ENCODE measurements at places on chromosomes 1 and 21.

DNA sequence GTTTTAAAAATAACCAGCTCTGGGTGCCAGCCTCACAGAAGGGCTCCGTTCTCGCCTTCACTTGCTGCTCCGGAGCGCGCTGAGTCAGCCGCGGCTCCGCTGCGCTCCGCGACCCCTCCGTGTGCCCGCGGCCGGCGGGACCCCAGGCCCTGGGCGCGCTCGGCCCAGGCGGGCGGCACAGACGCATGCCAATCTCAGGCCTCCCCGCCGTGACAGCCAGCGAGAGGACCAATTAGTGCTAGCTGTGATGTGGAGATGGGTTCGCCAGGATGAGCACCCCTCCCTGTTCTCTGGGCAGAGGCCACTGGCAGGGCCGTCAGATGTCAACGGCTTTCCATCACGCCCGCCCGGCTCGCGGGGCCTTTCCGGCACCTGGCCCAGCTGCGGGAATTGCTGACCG is 293.8 kb downstream of the SPATA17 start:
- no peak for DNase-seq

DNA sequence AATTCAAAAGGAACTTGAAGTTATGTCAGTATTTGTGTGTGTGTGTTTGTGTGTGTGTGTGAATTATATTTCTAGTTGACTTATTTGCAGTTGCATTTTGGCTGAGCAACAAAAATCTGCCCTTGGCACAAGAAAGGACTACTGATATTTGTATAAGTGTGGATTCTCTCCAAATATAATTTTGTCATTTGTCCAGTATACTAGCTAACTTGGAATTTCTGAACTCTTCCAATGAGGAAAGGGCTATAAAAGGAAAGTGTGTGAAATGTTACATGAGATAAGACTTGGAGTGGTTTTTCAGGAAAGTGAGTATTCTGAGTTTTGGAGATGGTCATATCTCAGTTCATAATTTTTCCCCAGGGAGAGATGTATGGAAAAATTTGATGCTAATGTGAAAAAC is 1384.1 kb upstream of the B3GALT2 start:
- no peak for DNase-seq

GRCh38 chr21:44547656-44548331 is 3.5 kb downstream of the KRTAP10-2 start:
- no peak for DNase-seq

- no peak for DNase-seq
Measured at GRCh38 chr21:37484535-37485474, 118.2 kb downstream of the DYRK1A start.

GRCh38 chr1:177849130-177849529 is 120.7 kb downstream of the SEC16B start:
- DNase-seq = no peak

GRCh38 chr1:207454046-207454964 is at the start of gene CR2:
CR2 (plus strand) TSS chr1:207454328; CDS start chr1:207454419, 91 bp downstream.
- DNase-seq = no peak

- no peak for DNase-seq
Measured at GRCh38 chr1:30363031-30363430, 360.4 kb downstream of the MATN1 start.

DNA sequence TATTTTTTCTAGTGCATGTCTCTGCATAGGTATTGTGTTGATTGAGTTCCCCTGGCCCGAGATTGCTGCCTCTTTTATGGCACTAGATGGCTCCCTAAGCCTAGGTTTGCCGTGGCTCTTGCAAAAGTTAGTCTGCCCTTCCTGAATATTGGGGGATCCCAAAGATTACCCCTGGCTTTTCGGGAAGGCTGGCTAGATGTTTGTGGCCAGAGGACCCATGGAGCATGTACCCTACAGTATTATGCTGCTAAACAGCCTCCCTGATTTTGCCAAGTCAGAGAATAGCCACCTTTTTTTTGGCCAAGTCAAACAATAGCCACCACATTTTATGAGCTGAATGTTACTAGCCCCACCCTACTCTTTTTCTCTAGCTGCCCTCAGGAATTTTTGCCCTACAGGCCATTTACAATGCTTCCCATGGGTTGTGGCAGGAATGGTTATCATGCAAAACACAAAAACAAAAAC is 343.2 kb downstream of the OLFM3 start:
- no peak for DNase-seq

- no peak for DNase-seq
Measured at GRCh38 chr21:37207441-37208009, 59.6 kb downstream of the VPS26C start.

DNA sequence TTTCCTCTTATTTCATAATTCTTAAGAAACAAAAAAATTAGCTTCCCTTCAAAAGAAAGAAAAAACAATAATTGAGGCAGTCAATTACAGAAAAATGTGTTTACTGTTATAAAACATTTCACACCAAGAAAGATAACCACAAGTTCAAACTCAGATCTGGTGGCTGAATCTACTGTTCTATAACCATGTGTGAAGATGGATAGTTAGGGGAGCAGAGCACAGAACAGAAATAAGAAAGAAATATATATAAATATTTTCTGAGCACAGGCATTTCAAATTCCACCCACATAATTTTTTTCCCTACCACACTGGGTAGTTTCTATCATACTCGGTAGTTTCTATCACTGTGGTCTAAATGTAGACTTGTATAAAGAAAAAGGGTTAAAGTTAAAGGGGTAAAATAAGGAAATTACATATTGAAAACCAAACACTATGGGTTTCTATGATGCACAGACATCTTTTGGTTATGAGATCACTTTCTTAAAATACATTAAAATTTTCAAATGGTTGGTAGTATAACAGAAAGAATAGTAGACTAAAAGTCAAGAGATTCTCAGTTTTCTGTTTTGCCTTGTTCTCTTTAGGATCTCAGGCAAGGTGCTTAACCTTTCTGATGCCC is 10.8 kb downstream of the LYST start:
- no peak for DNase-seq

DNA sequence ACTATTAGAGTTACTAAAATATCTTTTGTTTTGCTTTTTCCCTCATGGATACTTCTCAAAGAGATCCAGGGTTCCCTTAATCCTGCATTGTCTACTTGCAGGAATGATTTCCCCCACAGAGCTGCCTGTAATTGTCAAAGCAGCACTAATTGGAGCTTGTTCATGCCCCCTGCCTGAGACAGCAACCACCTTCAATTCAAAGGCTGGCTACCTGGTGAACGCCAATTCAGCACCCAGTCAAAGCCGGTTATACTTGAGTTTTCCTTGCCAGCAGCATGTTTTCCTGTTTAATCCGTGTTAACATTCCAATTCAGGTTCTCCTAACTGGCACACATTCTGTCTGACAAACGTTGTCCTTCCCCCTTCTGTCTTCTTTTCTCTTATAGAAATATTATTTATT is 382.9 kb downstream of the NTNG1 start:
- DNase-seq = no peak

GRCh38 chr1:79568411-79568810 is 561.9 kb upstream of the ADGRL4 start:
- DNase-seq = no peak

- no peak for DNase-seq
Measured at GRCh38 chr1:33048426-33048825, 11.7 kb upstream of the AK2 start.

DNA sequence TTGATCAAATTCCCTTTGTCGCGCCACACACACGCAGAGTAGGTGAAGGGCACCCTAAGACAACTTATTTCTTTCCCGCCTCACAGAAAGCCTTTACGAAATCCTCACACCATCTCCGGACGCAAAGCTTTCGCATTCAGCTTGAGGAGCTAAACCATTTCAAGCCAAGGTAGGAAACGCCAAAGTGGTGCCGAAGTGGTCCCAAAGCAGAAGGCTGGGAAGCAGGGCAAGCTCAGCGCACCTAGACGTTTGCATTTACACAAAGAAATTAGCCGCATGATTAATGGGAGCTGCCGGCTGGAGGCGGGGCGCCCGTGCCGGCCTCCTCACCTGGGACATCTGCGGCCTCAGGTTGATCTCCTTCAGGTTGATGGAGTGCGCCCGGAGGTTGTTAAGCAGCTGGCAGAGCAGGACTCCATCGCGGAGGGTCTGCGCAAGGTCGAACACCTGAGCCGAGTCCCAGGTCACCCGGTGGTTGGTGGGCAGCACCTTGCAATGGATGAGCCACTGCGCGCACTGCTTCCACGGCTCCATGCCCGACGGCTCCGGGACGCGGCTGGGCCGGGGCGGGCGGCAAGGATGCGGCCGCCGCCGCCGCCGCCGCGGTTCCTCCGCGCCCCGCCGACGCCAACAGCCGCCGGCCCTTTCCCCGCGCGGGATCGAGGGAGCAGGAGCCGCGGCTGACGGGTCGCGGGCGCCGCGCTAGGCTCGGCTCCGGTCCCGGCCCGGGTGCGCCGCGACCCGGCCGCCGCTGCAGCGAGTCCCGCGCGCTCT is 457 bp downstream of the VAV3 start:
- DNase-seq = peak; percentile 20

DNA sequence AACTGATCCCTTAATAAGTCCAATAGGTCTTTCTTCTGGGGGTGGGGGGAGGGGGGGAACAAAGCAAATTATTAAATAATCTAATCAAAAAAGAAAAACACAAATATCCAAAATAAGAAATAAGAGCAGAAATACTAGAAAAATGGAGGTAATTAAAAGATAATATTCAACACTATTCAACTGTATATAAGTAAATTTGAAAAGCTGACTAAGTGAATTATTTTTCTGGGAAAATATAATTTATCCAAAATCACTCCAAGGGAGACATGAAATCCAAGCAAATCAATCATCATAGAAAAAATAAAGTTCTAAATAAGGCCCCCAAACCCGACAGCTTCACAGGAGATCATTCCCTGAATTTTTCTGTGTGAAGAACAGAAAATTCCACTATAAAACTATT is 18.8 kb downstream of the VPS26C start:
- no peak for DNase-seq

DNA sequence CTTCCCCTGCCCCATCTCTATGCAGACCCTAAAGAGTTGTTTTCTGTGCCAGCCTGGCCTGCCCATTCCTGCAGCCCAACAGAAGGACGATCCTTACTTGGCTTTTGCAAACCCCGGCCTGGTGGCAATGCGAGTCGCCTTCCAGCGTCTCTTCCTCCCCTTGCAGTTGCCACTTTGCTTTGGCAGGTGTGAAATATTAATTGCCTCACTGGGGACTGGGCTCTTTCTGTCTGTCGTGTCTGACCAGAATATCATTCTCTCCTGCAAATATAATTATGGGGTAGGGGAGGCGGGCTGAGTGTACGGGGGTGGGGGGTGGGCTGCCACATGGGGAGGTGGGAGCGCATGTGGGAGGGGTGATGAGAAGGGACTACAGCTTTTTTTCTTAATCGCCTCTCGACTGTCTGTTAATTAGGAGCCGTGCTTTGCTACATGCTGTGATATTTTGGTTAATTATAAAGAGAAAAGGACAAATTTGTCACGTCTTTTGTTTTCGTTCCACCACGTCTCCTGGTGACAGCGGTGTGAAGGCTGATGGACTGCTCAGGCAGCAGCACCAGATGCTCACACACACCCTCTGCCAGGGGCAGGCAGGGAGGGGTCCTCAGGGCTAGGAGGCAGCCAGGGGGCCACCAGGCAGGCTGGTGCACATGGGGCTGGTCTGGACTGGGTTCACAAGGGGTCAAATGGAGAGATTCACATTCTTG is 80.1 kb upstream of the CD34 start:
- DNase-seq = no peak

DNA sequence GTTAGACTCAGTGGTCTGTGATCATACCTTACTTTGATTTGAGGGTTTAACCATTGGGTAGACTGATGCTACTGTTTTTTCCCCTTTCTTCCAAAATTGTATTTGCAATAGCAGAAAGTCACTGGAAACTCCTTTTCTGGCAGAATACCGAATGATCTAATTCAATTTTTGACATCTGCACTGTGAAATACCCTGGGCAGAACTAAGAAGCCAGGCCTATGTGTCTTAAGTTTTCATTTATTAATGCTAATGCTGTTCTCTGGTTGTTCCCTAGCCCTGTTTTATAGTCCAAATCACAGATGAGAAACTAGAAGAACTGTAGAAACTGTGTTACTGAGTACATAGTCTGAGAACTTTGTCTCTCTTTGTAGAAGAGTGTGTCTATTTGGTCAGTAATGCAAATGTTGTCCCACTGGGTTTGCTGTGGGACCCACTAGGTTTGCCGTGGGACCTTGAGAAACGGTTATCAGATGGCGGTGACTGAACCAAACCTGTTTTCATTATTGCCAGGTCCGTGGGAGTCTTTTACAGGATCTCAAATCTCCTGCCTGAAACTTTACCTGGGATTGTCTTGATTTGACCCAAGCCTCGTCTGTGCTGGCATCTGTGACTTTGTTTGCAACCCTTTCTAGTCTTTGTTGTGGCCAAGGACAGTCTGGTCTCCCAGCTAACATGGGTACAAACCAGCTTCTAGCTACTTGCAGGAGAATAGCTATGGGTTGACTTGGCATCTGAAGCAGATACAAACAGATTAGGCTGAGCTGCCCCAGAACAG is 41.4 kb downstream of the PEX14 start:
- DNase-seq = no peak

DNA sequence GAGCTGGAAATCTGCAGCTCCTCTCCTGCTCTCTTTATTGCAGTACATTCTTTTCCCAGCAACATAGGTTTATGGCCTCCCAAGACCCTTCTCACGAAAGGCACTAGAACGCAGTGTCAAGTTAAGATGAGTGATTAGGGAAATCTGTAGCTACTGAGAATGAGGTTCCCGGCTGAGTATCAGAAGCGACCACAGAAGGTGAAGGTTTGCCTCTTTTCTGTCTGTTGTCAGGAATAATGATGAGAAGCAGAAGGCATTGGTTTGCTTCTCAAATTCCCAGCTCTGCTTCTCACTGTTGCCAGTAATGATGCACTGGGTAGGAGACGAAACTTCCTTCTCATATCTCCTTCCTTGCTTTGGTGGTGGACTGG is 128.4 kb downstream of the NTMT2 start:
- no peak for DNase-seq

DNA sequence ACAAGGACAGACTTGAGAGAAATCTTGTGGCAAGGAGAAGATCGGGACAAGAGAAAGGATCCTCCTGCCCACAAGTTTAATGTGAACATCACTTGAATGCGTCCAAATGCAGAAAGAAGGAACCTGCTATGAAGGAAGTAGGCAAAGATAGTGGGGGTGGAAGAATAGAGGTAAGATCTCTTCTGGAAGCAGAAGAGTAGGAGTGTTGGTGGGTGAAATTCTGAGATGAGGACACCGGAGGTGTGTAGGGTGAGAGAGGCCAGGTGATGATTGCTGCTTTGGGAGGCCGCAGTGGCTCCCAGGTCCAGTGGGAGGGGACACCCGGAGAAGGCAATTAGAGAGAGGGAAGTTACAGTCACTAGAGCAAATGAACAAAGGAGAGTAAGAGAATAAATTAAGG is 6.8 kb downstream of the RYR2 start:
- no peak for DNase-seq

GRCh38 chr1:238681021-238681420 is 705.3 kb upstream of the CHRM3 start:
- DNase-seq = no peak

DNA sequence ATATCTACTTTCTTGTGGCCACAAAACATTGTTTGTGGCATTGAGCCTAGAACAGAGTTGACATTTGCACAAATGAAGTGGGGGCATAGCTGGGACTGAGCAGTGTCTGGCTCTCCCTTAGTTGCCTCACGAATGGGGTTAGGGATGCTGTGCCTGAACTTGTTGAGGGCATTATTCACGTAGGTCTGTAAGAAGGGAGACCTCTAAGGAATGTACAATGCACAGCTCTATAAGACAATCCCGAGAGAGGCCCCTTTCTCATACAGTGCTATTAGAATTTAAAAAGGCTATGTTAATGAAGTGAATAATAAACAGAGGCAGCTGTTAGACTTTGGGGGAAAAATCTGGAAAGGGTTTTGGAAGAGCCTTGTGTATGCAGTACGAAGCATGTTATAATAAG is 118.4 kb upstream of the DEPDC1 start:
- no peak for DNase-seq
